ENCODE measurements at places on chromosomes 3 and 15. TPM values are rescaled to one million over a fixed set of nuclear protein-coding genes. Genes with fewer than 3 reads are reported as not detected.
A peak's percentile ranks its signal among the peaks of the same experiment; 100 is the strongest.

The ITIH3 gene
- total RNA-seq, result not detected

The CA12 gene
- total RNA-seq, result 1.1 TPM

- peaks cover 4% of the 10 kb centered on the region for H3K27me3 ChIP-seq
- no peaks in the 10 kb centered on the region for H3K4me1 ChIP-seq
- no peak overlapping the region for H3K27ac ChIP-seq
- no peaks in the 10 kb centered on the region for H3K36me3 ChIP-seq
Measured at GRCh38 chr3:38985981-38986380, 65.8 kb downstream of the SCN11A start.

GRCh38 chr3:55362210-55362960, 124.7 kb downstream of the WNT5A start:
- no peaks in the 10 kb centered on the region for H3K27me3 ChIP-seq
- H3K4me1 ChIP-seq, result no peaks in the 10 kb centered on the region
- no peak for DNase-seq
- H3K27ac ChIP-seq, result no peak overlapping the region

DNA sequence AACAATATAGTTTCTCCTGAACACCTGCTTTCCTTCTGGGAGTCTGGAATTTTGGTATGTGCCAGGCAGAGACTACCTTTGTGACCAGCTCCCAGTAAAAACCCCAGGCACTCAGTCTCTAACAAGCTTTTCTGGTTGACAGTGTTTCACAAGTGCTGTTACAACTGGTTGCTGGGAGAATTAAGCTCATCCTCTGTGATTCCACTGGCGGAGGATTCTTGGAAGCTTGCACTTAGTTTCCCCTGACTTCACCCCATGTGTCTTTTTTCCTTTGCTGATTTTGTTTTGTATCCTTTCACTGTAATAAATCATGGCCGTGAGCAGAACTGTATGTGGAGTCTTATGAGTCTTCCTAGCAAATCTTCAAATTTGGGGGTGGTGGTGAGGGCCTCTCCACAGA, 5.7 kb upstream of the TAGLN3 start:
- peaks cover 46% of the 10 kb centered on the region for H3K4me1 ChIP-seq
- H3K4me3 ChIP-seq, result peak overlapping the region; percentile 11
- peak overlapping the region; percentile 2 for H3K27ac ChIP-seq
- peaks cover 23% of the 10 kb centered on the region for H3K36me3 ChIP-seq
- H3K27me3 ChIP-seq, result no peaks in the 10 kb centered on the region
- DNase-seq, result no peak

Data from neural crest cell (in vitro differentiated cells).